ENCODE measurements at places on chromosomes 2 and 18.

- no peak for DNase-seq
These were observed 20.1 kb upstream of the IGFBP5 start for GRCh38 chr2:216715402-216715974.

GRCh38 chr2:70835643-70836042 lies at the start of gene CD207:
Gene CD207, minus strand, starts transcription at chr2:70835816. Its CDS starts 40 bp downstream, at chr2:70835776.
- no peak for DNase-seq

GRCh38 chr2:88738271-88738670 lies 46.8 kb downstream of the RPIA start:
- DNase-seq, result no peak

DNA sequence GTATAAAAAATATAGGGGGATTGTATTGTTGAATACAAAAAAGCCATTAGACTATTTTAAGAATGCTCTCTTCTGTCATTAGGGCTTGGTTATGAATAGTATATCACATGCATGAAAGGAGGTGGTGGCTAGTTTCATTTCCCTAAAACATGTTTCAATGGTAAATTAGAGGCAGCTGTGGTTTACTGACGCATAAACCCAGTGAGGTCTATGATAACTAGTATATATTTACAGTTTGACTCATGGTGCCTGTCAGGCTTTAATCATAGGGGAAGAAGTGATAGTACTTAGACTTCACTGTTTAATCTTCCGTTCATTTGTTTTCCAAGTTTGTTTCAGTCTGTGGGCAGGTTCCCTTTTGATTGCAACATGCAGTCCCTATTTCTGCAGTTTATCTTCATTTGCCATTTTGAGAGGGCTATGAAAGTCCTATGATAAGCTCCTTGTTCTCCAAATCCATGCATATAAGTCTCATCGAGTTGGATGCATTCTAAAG lies 55.1 kb upstream of the MAP4K3 start:
- DNase-seq, result no peak

DNA sequence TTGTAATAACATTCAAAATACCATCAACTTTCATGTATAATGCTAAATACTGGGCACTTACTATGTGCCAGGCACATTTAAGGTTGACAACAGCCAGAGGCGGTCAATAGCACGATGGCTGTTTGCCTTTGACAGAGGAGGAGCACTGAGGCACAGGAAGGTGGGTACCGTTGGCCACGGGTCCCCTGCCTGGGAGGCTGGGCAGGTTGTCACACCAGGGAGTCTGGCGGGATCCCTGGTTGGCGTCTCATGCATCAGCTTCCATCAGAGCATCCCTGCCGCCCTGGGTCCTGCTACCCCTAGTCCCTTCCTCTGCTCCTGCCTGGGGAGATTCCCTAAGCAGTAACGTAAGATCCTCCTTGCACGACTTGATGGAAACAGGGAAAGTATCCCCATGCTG lies 19.4 kb downstream of the ALLC start:
- DNase-seq, result no peak

DNA sequence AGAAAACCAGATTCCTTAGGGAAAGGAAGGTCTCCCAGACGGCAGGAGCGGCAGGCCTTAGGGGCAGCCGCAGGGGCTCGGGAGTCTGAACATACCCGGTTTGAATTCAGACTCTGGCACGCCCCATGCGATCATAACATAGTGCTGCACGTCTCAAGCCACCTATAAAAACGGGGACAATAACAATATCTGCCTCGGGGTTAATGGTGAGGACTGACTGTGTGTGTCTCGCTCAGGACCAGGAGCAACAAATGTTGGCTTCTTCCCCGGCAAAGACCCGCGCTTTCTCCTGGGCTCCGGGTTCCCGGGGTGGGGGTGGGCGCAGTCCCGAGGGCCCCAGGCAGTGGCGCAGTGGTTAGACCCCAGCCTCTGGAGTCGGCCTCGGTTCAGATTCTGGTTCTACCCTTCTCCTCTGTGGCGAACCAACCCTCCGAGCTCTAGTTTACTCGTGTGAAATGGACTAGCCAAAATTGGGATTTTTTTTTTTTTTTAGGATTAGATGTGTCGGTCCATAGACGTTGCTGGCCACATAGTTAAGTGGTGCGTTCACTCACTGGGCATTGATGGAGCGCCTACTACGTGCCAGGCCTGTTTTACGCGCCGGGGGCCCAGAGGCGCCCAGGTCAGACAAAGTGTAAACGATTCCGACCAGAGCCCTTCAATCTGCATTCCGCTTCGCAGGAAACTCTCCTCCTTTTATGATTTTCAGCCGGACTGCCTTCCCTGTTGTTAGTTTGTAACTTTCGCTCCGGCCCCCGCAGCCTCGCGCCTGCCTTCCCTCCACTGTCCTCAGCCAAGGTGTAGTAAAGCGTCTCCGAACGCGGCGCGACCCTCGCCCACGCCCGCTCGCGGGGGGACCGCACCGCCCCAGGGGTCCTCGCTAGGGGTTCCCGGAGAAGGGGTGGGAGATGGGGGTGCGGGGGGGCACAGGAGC lies 820 bp upstream of the SH3BP4 start:
- DNase-seq, result no peak

- no peak for DNase-seq
These were observed 231.7 kb downstream of the MTX2 start for GRCh38 chr2:176500901-176501300.

- no peak for DNase-seq
These were observed 18.6 kb downstream of the NRXN1 start for GRCh38 chr2:51013079-51013932.

GRCh38 chr2:162103443-162104009 lies 29.5 kb upstream of the DPP4 start:
- DNase-seq, result no peak

DNA sequence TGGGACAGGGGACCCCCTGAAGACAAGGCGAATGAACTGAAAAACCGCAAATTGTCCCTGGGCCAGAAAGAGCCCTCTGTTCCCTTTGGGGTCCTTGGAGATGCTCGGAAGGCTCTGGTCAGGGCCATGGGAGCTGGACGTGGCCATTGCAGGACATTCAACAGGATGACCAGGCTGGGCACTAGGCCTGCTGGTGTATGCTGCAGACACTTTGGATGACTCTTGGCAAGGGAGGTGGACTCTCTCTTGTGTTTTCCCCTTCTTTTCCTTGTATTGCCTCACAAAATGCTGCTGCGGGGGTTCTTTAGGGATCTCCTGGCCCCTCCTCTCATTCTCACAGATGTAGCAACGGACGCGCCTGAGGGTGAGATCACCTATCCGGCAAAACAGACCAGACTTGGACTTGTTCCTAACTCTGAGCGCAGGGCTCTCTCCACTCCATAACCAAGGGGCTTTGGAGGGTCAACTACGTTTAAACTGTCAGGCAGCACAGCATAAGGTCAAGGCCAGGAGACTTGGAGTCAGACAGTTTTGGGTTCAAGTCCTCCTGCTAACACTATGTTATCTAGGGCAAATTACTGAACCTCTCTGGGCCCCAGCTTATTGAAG lies 41.8 kb upstream of the SH3RF3 start:
- DNase-seq, result no peak

GRCh38 chr2:241982706-241983570 lies 113.4 kb downstream of the RTP5 start:
- DNase-seq, result no peak

- DNase-seq, result no peak
These were observed 2.3 kb downstream of the TMEM150A start for GRCh38 chr2:85600235-85600575.

- no peak for DNase-seq
These were observed 82.8 kb downstream of the SMAD2 start for GRCh38 chr18:47847635-47848034.

GRCh38 chr2:18724371-18725145 lies 135.2 kb upstream of the NT5C1B start:
- DNase-seq, result no peak

- no peak for DNase-seq
These were observed 55.0 kb upstream of the SPRED2 start for GRCh38 chr2:65487404-65487803.

Data from effector memory CD8-positive, alpha-beta T cell (primary cell).